T47D (cell line): ENCODE measurements at places on chromosomes 7 and 10.

GRCh38 chr10:128843972-128844371 is 623.1 kb upstream of the MGMT start:
- peak; percentile 0 for DNase-seq

DNA sequence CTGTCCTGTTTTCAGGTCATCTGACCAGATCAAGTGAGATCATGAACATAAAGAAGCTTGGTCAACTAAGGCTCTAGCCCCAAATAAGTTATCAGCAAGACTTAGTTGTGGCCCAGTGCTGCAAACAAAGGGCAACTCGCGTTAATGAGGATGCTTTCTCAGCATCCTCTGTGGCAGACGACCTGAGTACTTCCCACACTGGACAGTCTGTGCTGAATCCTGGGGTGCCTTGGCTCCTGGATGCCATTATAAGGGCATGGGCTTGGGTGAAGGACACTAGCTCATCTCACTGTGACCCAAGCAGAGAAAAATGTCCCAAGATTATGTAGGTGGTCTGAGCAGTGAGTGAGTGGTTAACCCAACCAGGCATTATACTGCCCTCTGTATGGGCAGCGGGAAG is 13.9 kb downstream of the CPA5 start:
- no peak for DNase-seq

DNA sequence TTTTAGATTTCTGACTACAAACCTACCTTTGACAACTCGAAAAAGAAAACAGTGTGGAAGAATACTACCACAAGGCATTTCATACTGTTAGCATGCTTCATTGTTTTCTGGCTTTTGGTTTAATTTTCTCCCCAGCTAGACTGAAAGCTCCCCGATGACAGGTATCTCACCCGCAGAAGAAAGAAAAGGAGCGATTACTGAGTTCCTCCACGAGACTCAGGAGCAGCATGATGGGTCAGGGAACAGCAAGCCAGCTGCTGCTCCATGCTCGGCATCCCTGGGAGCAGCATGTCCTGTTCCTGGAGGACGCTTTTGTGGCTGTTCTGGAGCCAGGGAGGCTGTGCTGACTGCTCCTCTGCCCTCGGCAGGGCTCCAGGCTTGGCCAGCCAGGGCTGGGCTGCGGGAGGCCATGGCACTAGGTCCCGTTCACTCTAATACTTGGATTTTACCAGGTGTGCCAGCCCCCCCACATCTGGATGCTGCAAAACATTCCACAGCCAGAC is 133.4 kb downstream of the PRKAG2 start:
- no peak for DNase-seq

DNA sequence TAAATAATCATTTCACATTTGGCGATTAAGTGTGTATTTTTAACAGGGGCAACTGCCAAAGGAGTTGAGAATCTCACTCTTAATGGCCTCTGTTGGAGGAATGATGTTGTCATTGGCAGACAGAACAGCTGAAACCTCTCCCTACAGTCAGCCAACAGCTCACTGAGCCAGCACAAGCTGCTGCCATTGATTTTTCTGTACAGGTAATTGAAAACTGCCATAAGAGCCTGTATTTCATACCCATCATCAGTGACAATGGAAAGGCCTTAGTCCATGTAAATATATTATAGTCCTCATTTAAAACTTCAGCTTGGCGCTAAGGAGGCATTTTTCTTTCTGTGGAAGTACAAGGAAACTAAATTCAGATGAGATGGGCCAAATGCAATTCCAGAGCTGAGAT is 28.1 kb upstream of the PTN start:
- DNase-seq, result no peak
